ENCODE measurements at places on chromosomes 1 and 21.

DNA sequence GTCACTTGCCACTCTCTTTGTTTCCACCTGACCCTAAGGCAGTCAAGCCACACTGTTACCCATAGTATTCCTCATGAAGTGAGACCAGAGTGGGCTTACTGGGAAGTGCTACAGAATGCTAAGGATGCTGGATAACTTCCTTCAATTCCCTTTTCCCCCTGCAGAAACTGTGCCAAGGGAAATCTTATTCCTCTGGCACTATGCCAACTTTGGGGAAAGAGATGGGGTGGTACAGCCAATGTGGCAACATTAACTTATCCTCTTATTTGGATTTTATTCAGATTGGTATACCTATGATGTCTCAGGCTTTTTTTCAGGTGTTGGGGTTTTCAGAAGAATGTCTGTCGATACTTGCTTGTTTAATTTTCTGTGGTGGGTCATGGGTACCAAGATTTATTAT is 599.4 kb upstream of the PBX1 start:
- no peak for DNase-seq

GRCh38 chr1:1889847-1890505 is 911 bp downstream of the GNB1 start:
- peak; percentile 50 for DNase-seq

DNA sequence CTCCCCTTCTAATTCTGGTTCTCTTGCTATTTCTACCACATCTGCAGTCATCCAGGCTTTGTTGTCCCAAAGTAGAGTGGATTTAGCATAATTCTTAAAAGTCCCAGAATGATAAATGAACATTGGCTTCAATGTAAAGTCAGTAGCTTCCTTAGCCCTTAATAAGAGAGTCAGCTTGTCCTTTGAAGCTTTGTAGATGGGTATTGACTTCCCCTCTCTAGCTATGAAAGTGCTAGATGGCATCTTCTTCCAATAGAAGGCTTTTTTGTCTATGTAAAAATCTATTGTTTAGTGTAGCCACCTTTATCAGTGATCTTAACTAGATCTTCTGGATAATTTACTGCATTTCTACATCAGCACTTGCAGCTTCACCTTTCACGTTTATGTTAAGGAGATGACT is 181.4 kb upstream of the B3GALT2 start:
- DNase-seq = no peak

GRCh38 chr1:95309031-95309471 is 75.0 kb downstream of the RWDD3 start:
- peak; percentile 54 for DNase-seq

DNA sequence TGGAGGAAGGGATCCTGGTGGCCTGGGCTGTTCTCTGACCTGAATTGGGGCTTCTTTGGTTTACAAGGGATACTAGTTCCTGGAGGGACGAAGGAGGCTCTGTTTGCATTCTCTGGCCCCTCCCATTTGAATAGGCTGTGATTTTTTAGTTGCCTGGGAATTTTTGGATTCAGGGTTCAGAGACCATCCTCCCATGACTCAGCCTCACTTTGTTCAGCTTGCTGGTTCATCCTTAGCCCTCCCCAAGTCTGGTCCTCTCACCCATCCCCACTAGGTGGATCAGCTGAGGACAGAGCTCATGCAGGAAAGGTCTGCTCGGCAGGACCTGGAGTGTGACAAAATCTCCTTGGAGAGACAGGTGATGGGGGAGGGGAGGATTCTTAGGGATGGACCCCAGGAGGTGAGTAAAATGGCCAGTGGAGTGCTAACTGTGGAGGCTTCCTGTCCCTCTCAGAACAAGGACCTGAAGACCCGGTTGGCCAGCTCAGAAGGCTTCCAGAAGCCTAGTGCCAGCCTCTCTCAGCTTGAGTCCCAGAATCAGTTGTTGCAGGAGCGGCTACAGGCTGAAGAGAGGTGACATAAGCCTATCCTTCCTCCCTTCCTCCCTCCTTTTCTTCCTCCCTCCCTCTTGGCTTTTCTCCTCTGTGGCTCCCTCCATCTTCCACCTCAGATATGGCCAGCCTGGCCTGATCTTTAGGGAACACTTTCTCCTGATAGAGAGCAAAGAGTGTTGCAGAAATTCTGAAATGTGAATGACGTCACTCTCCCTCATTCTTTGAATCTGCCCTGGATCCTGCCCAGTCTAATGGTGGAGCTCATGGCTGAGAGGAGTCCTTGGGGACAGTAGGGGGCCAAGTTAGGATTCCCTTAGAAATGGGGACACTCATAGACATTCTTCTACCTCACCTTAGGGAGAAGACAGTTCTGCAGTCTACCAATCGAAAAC is 4.5 kb upstream of the TUFT1 start:
- DNase-seq = no peak

GRCh38 chr1:58784758-58785441 is 1.1 kb upstream of the JUN start:
- peak; percentile 96 for DNase-seq

DNA sequence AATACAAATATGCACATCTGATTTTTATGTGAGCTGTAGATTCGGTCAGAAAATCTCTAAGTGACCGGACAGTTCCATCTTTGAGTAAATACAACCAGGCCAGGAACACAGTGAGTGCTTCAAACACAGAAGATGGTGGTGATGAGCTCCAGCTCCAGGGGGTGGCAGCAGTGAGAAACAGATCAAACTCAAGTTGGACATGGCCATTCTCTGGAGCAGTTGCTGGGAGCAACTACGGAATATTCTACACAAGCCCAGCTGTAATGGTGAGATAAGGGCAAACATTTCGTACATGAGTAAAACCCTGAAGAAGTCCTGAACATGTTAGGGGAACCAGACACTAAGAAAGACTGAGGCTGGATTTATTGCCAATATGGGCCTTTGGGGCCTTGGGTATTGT is 100.7 kb downstream of the BARHL2 start:
- peak; percentile 0 for DNase-seq

- no peak for DNase-seq
Measured at GRCh38 chr1:49841767-49842166, 182.0 kb downstream of the AGBL4 start.

- DNase-seq = no peak
Measured at GRCh38 chr1:223041481-223041880, 101.6 kb downstream of the TLR5 start.

DNA sequence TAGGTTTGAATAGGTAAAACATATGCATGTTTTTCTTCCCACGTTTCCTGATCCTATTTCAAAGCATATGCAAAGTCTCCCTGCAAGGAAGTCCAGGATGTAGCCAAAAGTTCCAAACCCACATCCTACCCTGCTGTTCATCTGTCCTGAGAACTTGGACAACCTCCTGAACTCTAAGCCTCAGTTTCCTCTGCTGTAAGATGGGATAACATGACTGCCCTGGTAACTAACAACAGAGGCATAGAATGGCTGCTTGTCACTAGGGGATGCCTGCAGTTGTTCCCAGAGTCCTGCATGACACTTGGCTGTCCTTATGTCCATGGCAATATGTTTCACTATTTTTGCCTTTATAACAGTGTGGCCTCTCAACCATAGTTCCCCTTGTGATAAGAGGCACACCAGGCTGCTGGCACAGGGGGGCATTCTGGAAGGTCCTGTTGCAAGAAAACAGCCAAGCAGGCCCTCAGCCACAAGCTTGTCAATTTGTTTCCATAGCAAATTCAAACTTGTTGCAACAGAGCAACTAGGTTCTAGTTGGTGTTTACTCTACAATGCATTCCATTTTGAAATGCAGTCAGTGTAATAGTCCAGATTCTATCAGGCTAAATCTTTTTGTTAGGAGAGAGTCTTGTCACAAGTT is 1.5 kb upstream of the HDGF start:
- peak; percentile 46 for DNase-seq

- no peak for DNase-seq
Measured at GRCh38 chr1:186574926-186575325, 105.3 kb downstream of the PTGS2 start.

GRCh38 chr1:205324781-205325180 is 3.2 kb upstream of the NUAK2 start:
- peak; percentile 57 for DNase-seq

GRCh38 chr1:40692429-40692895 is 958 bp downstream of the NFYC start:
- DNase-seq = peak; percentile 28

DNA sequence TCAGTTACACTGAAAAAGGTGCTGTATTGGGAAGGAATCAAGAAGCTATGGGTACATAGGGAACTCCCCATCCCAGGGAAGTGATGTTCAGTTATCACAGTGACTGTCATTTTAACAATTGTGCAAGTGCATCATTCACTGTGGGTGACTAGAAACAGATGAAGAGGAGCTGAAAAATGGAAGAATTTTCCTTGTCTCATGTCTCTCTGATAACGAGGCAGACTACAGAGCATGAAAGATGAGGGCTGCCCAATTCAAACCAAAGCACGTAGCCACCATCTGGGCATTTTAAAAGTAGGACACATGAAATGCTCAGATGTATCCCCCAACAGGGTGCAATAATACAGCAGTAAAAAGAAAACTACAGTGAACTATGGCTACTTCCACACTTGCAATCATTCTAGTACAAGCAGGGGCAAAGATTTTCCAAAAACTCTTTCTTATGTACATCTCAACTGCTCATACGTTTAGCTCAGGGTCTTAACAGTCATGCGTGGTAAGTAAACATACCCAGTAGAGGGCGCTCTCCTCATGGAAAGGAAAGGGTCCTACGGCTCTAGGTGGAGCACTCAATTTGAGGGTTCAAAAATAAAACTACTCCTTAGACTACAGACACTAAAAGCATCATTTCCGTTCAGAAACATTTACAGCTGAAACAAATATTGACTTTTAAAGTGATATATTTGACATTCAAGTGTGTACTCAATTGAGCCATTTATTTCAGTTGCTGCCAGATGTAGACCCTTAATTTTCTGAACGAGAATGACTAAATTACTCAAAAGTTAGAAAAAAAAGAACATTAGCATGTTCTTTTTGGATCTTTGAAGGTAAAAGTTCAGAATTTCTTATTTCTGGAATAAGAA is 143.2 kb downstream of the KCTD3 start:
- peak; percentile 65 for DNase-seq

- peak; percentile 61 for DNase-seq
Measured at GRCh38 chr1:231776010-231776756, 149.6 kb downstream of the DISC1 start.

DNA sequence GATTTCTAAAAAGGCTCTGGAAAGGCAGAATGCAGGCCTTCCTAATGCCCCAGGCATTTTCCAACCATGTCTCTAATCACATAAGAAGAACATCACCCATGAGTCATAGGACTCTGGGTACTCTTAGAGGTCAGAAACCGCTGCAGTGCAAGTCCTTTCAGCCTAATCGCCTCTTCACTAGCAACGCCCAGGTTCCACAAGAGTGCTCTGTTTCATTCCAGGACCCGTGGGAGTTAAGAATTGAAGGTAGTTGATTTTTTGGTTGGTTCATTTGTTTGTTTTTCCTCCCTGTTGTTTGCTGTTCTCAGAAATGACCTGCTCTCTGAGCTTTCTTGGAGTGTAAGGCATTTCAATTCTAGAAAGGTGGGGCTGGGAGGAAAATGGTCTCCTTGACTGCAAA is 123.2 kb downstream of the NR5A2 start:
- DNase-seq = peak; percentile 61

DNA sequence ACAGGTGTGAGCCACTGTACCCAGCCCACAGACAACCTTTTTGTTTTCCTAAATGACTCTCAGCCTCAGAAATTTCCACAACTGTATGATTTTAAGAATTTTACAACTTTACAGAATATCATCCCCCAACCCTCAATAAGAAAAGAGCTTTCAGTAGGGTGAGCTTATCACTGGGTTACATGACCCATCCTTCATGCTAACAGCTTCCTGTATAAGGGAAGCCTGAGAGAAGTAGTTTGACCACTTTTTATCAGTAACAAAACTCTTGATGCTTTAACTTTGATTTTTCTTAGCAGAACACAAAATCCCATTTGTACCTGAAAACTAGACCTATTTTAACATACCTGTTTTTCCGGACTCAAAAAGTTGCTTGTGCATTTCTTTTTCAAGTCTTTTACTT is 9.7 kb upstream of the MYBPHL start:
- no peak for DNase-seq

- no peak for DNase-seq
Measured at GRCh38 chr1:239322369-239322768, 64.0 kb upstream of the CHRM3 start.

GRCh38 chr21:31255896-31256295 is 88.2 kb downstream of the TIAM1 start:
- no peak for DNase-seq

GRCh38 chr1:67213164-67213563 is 46.9 kb downstream of the IL23R start:
- peak; percentile 31 for DNase-seq

- peak; percentile 1 for DNase-seq
Measured at GRCh38 chr1:241934201-241934848, 23.2 kb upstream of the BECN2 start.

- DNase-seq = peak; percentile 81
Measured at GRCh38 chr21:34996304-34997101, 52.6 kb downstream of the RUNX1 start.

DNA sequence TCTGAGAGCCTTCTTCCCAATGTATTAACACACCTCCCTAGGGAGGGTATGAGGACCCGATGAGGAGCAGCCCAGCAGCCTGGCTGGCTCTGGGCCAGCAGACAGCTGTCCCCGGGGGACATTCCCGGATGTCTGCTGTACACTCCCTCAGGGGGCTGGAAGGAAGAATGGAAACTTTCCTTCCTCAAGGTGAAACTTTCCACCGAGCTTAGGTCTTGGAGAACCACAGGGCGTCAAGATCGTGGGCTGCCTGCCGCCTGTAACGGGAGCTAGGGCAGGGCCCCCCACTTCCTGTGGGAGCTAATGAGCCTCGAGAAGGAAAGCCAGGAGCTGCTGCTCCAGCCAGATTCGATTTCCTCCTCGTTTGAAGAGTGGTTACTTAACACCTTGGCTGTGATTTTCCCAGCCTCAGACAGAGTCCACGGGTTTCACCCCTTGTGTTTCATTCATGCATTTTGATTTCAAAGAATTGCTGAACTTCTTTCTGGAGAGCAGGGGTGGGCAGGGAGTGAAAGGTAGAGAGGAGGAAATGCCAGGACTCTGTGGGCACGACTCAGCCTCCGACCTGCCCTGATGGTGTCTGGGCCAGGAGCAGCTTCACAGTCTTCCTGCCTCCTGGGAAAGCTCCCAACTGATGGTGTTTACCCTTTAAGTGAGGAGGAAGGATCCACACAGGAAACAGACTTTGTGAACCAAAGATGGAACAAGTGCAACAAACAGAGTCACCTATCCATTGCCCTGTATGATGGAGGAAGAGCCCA is 29.7 kb downstream of the UBE2T start:
- DNase-seq = peak; percentile 25

GRCh38 chr1:195278644-195279043 is 1329.6 kb downstream of the KCNT2 start:
- no peak for DNase-seq

GRCh38 chr1:200081151-200081968 is 53.9 kb downstream of the NR5A2 start:
- DNase-seq = no peak
